ENCODE measurements at places on chromosomes 2 and 18. TPM values are rescaled to one million over a fixed set of nuclear protein-coding genes. Genes with fewer than 3 reads are reported as not detected.

SCG2 gene
- total RNA-seq, result not detected

SPP2 gene
- not detected for total RNA-seq

FBLN7 gene
- total RNA-seq, result 0.38 TPM

MRPS9 gene
- 72.4 TPM for total RNA-seq

TSN gene
- total RNA-seq, result 32.8 TPM

GNAL gene
- total RNA-seq, result 5.1 TPM

MORN2 gene
- 20.2 TPM for total RNA-seq

- DNase-seq, result no peak
These were observed 101.3 kb upstream of the BCL2L11 start for GRCh38 chr2:111019381-111019780.

GRCh38 chr2:17146358-17146757 is 371.9 kb downstream of the RAD51AP2 start:
- no peak for DNase-seq

DNA sequence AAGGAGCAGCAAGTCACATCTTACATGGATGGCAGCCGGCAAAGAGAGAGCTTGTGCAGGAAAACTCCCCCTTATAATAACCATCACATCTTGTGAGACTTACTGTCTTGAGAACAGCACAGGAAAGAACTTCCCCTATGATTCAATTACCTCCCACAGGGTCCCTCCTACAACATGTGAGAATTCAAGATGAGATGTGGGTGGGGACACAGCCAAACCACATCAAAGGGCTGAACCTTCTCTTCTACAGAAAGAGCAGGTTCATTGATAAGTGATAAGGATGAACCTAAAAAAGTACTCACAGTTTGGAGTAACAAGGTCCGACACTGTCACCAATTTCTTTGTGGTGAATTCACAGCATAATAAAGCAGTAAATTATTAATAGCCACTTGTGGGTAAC is 422.2 kb upstream of the FSIP2 start:
- DNase-seq, result no peak

DNA sequence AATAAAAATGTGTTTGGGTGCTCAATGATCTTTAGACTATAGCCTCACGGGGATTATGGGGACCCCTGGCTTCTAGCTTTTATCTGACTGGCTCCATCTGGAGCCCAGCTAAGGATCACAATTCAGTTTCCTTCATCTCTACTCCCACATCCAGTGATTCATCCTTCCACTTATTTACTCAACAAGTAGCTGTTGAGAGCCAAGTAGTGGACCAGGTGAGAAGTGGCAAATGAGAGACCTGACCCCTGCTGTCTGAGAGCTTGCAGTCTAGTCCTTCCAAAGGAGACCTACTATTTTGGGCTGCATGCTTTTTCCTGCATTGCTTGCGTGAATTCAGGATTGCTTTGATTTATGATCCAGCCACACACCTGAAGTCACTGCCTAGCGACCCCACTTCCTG is 10.7 kb upstream of the DSG3 start:
- no peak for DNase-seq

- no peak for DNase-seq
These were observed 24.7 kb upstream of the SP3 start for GRCh38 chr2:173989884-173990215.

DNA sequence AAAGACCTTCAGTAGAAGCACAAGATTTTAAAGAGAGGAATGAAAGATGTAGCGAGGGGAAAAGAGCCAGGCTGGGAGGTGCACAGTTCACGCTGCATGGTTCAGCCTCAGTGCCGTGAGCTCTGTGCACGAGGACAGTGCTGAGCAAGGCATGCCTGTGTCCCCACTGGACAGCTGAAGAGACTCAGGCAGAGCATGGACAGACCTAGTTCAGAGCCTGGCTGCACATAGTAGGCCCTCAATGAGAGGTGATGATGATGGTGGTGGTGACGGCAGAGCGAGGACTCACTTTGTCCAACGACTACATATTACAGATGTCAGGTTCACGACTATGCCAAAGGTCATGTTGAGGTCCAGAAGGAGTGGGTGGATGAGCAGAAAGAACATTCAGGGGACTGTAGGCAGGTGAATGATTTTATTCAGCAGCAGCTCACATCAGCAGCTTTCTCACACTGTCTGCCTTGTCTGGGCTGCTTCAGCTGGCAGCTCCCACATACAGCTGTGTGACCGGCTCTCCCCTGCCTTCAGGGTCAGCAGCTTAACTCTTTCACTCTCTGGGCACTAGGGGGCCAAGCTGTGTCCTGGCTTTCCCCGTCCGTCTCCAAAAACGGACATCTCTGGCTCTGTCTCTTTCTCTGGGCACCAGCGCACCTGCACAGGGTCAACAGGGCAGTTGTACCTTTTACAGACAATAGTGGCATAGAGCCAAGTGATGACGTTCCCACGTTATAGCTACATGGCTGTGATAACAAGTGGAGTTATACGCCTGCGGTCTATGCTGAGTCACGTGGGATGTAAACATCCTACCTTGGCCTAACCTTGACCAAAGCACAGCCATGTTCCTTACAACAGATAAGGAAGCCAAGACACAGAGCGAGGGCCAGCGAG is 128.8 kb upstream of the MSH6 start:
- no peak for DNase-seq

DNA sequence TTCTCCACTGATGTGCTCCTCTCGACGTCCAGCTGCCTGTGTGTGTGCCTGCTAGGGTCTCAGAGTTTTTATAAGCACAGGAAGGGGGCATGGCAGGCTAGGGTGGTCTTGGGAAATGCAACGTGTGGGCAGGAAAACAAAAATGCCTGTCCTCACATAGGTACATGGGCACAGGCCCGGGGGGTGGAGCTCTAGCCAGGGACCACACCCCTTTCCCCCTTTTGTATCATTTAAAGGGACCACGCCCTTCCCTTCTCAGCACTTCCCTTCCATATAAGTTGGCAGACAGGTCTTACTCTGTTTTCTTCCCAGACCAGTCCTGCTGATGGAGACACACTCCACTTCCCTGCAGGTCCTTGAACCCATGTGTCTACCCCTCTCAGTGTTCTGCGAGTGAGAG is 645.0 kb downstream of the CBLN2 start:
- no peak for DNase-seq

DNA sequence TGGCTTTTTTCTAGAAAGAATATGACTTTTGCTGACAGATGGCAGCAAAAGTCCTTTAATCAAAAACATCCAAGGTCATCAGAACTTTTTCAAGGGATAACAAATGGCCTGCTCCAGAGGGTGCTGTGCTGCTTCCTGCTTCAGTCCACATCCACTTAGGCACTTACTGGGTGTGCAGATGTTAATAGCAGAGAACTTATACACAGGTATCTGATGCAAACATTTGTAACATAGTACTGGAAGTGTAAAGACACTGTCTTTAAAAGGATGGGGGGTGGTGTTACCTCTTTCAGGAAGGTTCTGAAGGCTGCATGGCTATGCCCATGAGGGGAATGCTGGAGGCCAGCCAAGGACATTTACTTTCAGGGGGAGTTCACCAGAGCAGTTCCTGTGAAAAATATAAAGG is 5.5 kb downstream of the HOXD8 start:
- DNase-seq, result no peak

- DNase-seq, result no peak
These were observed 44.6 kb downstream of the ADD2 start for GRCh38 chr2:70723286-70723885.
